ENCODE measurements at places on chromosomes 7 and 10.

DNA sequence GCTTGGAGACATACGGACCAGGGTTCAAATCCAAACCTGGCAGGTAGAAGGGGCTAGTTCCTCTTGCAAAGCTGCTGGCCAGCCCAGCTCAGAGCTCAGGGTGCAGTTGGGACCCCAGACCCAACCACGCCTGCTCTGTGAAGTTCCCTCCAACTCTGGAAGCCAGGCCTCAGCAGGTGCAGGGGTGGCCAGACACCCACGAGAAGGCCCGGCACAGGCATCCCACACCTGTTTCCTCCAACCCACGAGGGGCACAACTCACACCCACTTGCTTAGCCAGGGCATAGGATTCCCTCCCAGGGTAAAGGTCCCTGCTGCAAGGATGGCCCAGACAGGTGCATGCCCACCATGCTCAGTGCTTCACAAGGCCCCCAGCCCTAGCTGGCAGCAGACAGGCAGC lies 262.4 kb downstream of the GRID1 start:
- DNase-seq, result no peak

DNA sequence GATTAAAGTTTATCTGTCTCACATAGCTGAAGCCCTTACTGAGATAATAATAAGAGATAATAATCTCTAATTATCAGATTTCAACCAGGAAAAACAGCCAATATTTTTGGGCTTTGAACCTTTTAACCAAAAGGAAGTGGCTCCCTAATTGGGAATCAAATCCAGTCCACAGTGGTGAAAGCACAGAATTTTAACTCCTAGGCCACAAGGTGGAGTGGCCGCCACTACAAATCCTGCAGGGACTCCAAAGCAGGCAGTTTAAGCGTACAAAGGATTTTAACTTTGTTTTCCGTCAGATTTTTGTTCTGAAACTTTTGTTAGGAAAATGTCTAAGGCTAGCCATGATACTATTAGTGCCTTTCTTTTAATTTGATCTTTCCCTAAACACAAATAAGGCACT lies 99.6 kb upstream of the CCNY start:
- no peak for DNase-seq

- DNase-seq, result no peak
Observed at GRCh38 chr7:100396421-100396982, 23.2 kb downstream of the PILRA start.

- DNase-seq, result no peak
Observed at GRCh38 chr10:70302292-70302691, 18.5 kb upstream of the NPFFR1 start.

GRCh38 chr10:35058134-35058533 lies 32.0 kb downstream of the CUL2 start:
- DNase-seq, result no peak

DNA sequence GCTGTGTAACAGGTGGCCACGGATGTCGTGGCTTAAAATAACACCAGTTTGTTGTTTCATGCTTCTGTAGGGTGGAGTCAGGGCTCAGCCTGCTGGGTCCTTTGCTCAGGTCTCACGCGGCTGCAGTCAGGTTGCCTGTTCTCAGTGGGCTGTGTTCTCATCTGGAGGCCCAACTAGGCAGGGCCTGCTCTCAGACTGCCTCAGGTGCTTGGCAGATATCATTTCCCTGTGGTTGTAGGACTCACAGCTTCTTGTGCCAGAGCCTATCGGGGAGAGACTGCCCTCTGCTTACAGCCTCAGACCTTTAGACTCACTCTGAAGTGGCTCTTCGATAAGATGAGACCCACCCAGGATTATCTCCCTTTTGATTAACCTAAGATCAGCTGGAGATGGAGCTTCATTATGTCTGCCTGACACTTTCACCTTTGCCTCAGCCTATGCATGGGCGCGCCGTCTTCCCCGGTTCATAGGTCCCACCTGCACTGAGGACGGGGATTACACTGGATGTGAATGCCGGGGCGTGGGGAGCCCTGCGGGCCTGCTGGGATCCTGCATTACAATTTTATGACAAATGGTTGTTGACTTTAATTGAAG lies 55.3 kb downstream of the INPP5A start:
- no peak for DNase-seq

GRCh38 chr10:128149267-128150014 lies 23.2 kb upstream of the MKI67 start:
- DNase-seq, result no peak
